ENCODE measurements at places on chromosomes 6 and 20.

- no peak for DNase-seq
These were observed 530.3 kb downstream of the KHDRBS2 start for GRCh38 chr6:61755739-61756138.

- DNase-seq, result no peak
These were observed 115.8 kb downstream of the MRPL14 start for GRCh38 chr6:44011350-44011920.

- DNase-seq, result no peak
These were observed 23.9 kb upstream of the BAG2 start for GRCh38 chr6:57147955-57148858.

DNA sequence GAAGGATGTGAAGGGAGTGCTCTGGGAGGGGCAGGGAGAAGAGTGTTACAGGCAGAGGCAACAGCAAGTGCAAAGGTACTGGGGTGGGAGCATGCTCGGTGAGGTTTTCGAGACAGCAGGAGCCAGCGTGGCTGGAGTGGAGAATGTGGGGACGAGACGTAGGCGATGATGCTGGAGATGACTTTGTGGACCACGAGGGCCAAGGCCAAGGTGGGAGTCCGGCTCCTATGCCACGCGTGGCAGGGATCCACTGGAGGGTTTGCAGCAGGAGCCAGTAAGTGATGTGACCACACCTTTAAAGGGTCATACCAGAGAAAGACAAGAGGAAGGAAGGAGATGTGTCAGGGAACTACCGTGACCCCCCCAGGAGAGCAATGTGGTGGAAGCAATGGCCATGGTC lies 7.3 kb downstream of the PTGIS start:
- no peak for DNase-seq

DNA sequence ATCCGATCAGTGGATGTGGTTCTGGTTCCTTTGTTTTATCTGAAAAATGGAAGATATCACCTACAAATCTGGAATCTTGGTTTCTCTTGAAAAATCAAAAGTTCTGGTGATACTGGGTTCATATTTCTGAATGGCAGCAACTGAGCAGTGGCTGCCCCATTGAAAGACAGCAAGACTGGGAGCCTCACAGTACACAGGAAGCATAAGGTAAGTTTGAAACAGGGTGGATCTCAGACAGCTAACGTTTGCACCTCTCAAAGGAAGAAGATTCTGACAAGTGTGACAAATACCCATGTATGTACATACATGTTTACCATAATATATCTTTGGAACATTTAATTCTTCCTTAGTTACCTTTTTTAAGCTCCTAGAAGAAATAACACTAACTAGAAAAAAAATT lies at the start of gene SAMD3:
TSS of gene SAMD3 (minus strand) at position 177 of the 400 bp plus-strand sequence. CDS start 7,678 bp downstream, outside the sequence.
- no peak for DNase-seq

DNA sequence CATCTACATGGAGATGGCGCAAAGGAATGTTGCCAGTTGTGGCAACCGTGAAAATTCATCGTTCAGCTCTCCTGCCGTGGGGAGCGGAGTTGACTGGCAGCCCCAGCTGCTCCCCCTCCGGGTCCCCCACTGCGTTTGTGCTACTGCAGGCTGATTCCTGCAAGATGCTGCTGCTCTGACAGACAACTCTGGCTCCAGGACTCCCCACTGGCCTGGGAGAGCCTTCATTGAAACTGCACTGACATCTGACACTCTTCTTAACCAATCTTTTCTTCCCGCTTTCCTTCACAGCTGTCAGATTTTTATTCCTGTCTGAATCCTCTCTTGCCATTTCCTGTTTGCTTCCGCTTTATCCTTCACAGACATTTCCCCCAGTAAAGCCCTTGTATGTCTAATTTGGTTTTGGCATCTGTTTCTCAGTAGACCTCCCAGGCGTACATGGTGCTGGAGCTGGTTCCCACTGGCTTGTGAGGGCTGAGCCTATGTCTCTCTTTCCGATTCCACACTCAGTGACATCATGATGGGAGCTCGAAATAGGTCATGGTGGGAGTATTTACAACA lies 9.5 kb upstream of the ATRN start:
- DNase-seq, result no peak

- no peak for DNase-seq
These were observed 12.8 kb upstream of the DNAAF9 start for GRCh38 chr20:3420211-3420707.

- DNase-seq, result no peak
These were observed 62.4 kb upstream of the TMEM200A start for GRCh38 chr6:130303431-130303830.

- DNase-seq, result no peak
These were observed 34.5 kb upstream of the MPC1 start for GRCh38 chr6:166417285-166417691.

GRCh38 chr6:88725111-88725975 lies 238.1 kb downstream of the RNGTT start:
- no peak for DNase-seq

DNA sequence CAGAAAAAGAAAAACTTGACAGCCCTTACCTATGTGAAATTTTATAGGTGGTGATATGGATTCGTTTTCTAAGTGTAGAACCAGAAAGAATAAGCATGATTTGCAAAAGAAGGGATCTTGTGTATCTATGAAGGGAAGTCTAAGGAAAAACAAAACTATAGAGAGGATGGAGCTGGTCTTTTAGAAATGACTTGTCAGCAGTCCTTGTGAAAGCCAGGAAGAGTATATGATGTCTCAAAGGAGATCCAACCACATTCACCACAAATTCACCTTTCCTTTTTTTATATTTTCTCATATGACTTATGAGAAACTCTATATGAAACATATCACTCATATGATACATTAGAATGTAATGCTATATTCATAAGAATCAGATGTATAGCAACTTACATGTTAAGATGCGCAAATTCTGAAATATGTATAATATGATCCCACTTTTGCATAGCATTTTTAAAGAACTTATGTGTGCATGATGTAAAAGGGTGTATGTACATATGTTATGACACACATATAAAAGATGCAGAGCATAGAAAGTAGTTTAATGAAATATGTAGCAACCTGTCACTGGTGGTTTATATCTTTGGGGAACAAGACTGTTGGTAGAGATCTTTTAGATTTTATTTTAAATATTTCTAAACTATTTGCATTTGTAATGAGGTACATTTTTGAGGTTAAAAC lies 91.9 kb upstream of the NUP153 start:
- DNase-seq, result no peak

DNA sequence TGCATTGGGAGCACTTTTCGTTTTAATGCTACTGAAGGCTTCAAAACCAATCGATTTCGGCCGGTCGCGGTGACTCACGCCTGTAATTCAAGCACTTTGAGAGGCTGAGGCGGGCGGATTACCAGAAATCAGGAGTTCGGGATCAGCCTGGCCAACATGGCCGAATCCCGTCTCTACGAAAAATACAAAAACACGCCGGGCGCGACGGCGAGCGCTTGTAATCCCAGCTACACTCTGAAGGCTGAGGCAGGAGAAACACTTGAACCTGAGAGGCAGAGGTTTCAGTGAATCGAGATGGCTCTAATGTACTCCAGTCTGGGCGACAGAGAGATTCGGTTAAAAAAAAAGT lies 58.4 kb downstream of the TRIM38 start:
- no peak for DNase-seq

DNA sequence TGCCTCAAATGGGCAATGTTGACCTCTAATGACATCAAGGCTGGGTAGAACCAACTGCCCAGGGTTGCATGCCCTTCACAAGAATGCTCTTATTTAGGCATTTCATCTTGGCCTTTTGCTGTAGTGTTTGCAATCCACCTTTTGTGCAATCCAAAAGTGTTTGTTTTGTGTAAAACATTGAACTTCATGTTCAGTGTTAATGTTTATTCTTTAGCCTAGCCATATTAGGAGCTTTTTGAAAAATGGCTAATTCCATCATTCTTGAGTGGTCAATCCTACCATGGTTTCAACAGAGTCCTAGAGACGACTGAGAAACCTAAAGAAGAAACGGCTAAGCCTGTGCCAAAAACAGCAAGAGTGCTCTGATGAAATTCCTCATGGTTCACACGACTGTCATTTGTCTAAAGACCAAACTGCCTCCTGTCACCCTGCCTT lies 279.6 kb upstream of the PRDM1 start:
- DNase-seq, result no peak

GRCh38 chr6:135895231-135895911 lies 43.9 kb downstream of the PDE7B start:
- DNase-seq, result no peak

GRCh38 chr20:48261398-48261910 lies 476.2 kb upstream of the SULF2 start:
- no peak for DNase-seq

DNA sequence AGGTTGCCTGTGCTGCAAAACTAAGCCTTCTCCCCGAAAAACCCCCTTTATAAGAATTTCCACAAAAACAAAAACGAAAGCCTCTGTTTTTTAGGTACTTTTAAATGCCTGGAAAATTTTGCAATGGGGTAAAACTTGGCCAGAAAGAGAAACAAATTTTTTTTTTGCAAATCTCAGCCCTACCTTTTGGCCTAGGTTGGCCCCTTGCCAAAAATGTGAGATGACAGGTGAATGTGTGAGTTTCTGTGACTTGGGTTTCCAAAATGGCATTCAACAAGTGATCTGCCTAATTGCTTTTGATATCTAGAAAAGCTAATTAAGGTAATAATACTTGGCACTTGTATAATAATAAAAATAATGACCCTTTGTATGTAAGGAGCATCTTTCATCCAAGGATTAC lies 48.4 kb downstream of the MAFB start:
- no peak for DNase-seq

GRCh38 chr6:53506872-53507271 lies 38.0 kb downstream of the GCLC start:
- DNase-seq, result no peak

DNA sequence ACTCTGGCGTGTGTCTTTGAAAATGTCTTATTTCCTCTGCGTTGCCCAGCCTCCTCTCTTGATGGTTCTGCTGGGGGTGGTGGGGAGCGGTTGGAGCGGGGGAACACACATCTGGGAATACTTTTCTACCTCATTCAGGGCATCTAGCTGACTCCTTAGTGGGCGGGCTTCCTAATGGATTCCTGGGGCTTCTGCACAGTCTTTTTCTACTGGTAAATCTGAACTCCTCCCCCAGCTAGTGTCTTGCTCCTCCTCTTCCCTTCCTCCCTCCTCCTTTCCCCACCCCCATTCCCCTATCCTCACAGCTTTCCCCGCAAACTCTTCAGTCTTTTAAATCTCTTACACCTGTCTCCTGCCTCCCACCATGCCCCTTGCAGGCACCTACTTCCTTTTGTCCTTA lies 74.4 kb downstream of the PRL start:
- DNase-seq, result no peak

DNA sequence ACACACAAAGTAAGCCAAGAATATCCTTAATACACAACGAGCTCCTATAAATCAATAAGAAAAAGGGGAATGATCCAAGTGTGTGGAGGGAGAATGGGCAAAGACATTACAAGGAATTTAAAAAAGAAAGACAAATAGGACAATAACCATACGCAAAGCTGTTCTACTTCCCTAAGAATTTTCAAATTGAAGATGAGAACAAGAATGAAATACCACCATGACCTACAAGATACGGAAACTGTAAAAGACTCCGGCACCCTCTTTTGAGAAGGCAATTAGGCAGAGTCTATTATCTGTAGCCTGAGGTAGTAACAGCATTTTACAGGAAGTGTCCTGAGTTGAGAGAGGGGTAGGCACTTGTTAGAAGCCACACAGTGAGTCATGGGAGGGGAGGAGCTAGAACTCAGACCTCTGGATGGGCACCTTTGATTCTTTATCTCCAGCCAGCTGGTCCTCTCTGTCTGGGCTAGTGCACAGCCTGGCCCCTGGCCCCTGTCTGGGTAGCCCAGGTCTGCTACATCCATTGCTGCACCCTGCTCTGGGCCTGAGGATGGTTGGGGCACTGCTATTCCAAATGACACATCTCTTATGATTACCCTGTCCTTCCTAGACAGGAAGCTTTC lies 15.3 kb downstream of the RSPO4 start:
- DNase-seq, result no peak
